ENCODE measurements at places on chromosomes 5 and 9.
A peak's percentile ranks its signal among the peaks of the same experiment; 100 is the strongest.

DNA sequence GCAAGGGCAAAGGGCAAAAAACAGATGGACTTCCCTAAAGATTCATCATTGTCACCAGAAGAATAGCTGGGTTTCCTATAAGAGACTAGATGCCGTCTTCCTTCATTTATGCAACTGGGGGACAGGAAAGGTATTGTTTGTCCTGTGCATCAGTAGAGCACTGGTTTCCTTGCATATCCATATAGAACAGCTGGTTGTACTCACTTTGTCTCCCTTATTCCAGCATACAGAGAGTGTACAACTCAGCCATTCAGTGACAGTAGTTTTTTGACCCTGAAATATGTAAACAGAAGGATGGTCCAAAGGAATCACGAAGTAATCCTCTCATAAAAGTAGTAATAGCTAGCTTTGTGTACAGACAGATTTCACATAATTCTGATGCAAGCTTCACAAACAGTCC lies 22.5 kb upstream of the MAST4 start:
- DNase-seq: no peak

DNA sequence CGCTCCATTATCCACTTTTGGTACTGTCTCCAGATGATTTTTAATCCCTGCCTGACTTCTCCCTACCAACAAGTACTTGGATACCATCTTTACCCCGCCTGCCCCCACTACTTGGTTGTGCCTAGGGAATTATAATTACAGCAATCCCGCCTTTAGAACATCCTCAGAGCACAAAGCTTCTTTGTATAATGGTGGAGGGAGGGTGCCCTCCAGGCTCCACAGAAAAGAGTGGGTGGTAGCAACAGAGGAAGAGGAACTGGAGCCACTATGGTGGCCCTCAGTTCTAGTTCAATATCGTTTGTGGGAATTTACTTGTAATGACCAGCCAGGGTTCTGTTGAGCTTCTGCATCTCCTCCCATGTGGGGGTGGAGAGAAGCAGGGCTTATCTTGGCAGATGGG lies 79.0 kb upstream of the RNF38 start:
- DNase-seq: no peak

GRCh38 chr9:37324691-37325490 lies 97.6 kb upstream of the GRHPR start:
- no peak for DNase-seq

DNA sequence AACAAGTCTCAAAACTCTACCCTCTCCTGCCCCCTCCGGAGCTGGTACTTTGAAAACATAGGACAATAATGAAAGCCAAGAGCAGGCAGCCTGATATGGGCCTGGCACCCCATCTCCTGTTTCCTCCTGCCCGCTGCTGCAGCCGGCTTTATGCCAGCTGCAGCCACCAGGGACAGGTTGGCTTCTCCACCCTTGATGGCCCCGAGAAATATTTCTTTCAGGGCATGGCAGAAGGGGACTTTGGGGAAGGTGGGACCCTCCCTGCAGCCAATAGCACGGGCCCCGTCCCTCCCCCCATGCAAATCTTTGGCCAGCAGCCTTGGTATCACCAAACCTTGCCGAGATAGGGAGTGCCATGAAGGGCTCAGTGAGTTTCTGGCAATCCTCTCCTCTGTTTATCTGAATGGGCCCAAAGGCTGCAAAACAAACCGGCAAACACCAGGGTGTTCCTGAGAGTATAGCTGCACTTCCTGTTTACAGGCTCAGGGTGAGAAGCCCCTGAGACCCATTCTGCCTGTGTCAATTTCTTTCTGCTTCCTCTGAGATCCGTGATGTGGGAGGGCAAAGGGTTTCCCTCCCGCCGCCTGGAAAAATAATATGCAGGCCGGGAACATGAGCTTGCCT lies 73.4 kb upstream of the BOD1 start:
- DNase-seq: no peak

DNA sequence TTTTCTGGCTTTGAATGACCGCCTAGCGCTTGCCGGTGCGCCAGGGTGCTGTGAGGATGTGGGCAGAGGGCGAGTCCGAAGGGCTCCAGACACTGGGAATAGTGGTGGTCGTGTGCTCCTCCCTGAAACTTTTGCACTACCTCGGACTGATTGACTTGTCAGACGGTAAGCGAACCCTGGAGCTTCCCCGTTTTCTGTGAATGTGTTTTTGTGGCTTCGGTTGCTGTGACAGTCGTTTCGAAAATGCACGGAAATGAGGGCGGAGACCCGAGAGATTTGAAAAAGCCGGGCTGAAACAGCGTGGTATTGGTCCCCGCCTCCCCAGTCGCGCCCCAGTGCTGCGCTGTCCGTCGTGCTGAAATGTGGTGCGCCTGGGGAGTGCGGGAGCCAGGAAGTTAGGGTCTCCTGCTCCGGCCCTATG lies 102.5 kb upstream of the GABRP start:
- DNase-seq: no peak

DNA sequence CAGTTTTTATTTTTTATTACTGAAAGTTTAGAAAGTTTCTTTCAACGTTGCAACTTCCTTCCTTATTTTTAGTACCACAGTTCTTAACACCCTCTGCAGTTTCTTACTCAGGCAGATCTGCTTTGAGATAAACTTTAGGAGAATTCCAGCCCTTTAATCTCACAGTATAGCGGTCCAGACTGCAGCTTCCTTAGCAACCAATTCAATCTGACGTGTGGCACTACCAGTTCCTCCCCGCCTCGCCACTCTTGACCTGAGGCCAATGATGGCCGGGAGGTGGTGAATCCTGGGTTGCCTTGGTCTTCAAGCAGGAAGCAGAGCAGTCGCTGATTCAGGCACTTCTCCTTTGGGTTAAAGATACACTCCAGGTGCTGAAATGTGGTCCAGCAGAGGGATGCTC lies 334.3 kb upstream of the TRPC7 start:
- no peak for DNase-seq

DNA sequence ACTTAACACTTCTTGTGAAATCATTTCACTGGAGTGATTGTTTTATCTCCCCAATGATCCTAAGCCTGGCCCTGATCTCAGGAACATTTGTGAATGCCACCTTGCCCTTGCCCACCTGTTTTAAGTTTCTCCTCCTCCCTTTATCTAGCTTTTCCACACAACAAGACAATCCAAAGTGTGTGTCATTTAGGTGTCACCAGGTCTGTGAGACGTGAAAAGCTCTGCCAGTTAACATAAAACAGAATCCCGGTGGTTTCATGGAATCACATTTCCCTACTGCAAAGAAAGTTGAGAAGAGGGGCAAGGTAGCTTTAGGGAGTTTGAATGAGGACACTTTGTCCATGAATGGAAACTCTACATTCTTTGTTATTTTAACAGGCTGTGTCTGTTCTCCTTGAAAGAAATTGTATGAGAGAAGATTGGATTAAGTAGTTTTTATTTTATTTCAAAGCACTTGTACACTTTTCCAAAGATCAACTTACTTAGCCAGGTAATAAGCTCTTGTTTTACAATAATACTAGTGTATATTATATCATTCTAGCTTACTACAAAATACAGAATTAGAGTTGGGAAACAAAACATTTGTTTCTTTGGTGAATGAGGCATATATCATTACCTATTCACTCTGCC lies 239.0 kb downstream of the ISL1 start:
- DNase-seq: no peak

- no peak for DNase-seq
Measured at GRCh38 chr5:989961-990530, 18.6 kb upstream of the NKD2 start.

DNA sequence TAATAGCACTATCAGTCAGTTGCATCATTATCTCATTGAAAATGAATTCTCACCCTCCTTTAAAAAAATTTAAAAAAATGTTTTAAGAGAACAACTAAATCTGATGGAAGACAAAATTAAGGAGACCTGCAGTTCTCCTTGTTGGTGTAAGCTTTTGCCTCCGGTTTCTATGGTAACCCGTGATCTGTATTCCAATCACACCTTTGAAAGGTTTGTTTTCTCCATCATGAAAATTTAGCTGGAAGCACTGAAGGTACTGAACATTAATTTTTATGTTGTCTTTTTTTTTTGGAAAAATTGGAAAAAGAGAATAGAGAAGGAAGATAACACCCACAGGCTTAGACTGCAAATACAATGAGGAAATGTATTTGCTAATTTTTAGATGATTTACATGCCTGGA lies 2.5 kb upstream of the BASP1 start:
- DNase-seq: no peak

GRCh38 chr5:34694685-34695084 lies 38.6 kb downstream of the RAI14 start:
- DNase-seq: no peak

GRCh38 chr5:41878173-41878572 lies 7.9 kb upstream of the OXCT1 start:
- no peak for DNase-seq

DNA sequence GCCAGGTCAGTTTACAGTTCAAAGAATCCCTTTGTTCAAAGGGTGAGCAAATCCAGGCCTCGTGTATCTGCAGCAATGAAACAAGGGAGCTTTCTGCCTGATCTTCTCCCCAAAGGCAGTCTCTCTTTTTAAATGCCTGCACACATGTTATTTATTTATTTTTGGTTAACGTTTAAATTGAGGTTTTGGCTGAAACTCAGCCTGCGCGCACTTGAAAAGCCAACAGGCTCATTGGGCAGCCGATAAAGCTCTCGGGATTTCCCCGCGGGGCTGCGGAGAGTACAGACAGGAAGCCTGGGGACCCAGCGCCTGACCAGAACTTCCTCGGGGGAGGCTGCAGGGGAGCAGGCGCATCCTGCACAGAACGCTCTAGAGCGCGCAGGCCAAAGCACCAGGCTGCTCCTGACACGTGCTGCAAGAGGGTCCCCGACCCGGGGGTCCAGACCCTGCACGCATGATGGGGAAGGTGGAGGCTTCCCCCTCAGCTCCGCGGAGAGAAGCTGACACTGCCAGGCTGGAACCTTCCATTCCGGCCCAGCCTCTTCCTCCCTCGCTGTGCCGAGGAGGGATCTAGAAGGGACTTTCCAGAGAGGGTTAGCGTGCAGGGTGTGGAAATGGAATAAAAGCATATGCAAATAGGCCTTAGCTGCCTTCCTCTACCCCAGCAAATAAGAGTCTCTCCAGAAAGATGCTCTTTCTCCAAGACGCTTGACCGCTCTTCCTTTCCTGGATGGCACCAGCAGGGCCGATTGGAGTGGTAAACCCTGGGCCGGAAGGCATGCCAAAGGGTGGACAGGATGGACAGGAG lies 46.1 kb downstream of the PTTG1 start:
- peak; percentile 56 for DNase-seq

DNA sequence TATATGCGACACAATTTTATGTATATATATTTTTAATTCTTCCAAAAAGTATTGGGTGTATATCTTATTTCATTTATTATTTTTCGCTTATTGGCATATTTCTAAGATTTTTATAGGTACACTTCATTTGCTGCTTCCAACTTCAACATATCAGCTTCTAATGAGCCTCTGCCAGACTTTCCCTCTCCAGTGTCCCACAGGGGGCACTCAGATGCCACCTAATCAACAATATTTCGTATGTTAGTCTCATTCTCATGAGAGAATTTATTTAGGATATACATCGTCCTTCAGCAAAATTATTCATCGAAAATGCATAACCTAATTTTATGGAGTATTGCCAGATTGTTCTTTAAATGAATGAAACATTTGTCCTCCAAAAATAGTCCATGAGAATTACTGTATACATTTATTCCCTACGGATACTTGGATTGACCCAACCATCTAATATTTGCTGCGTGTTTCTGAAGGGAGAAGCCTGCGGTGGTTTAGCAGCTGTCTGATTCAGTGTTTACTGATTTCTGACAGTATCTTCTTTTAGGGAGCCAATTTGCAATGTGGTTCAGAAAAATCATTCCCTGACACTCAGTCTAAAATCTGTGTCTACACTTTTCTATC lies 100.6 kb upstream of the SELENOP start:
- DNase-seq: peak; percentile 33

DNA sequence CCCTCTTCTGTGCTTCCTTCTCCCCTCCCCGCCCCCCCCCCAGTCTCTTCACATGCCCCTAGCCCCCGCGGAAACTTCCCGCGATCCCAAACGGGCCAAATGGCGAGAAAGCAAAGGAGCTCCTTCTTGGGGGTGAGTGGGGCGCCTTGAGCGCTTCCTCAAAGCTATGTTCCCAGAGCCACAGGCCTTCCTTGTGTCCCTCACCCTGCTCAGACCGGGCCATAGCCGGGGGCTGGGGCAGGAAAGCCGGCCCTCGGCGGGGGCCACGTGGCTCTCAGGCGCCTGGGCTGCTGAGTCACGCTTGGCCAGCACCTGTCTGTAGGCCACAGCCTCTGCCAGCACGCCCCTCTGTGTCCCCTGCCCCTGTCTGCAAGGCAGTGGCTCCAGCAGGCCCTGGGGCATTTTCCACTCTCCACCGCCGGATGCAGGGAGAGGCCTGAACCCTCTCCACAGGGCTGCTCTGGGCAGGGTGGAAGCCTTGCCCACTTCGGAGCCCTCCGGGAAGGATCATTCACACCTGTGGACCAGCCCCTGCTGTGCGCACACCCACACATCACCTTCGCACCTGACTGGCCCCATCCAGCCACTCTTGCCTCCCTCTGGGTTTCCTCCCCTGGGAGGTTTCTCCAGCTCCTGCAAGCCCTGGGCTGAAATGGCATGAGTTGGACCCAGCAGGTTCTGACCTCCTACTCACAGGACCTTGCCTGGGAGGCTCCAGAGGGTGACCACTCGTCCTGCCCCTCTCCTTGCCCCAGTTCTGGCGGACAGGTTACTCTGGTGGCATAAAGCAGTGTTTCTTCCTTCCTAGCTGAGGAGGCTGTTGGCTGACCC lies 1.2 kb upstream of the SQSTM1 start:
- DNase-seq: no peak

DNA sequence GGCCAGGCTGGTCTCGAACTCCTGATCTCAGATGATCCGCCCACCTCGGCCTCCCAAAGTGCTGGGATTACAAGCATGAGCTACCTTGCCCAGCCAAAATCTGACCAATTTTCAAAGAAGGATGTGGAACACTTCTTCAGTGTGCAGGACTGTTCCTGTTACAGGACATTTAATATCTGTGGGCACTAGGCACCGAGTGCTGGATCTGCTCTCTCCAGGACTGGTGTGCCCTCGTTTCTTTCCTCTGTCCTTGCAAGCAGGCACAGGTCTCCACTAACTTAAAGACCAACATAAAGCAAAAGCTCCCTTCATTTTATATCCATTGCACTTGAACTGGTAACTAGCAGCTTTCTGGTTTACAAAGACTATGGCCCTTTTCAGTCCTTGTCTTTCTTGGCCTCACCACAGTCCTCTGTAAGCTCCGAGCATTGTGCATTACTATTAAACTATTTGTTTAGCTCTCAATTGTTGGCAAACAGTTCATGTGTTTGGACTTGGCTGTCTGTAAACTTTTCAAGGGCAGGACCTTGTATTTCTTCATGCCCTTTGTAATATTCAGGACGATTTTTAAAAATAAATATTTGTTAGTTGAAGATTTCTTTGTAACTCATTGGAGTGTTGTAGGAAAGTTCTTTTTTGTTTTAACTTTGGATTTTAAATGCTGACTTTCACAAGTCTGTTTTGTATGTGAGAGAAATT lies 37.3 kb downstream of the ARHGEF28 start:
- DNase-seq: no peak

All from activated CD8-positive, alpha-beta memory T cell treated with anti-CD3 and anti-CD28 coated beads for 4 hours (primary cell).